Activated CD4-positive, CD25-positive, alpha-beta regulatory T cell (primary cell): ENCODE measurements at places on chromosomes 5 and 9.

DNA sequence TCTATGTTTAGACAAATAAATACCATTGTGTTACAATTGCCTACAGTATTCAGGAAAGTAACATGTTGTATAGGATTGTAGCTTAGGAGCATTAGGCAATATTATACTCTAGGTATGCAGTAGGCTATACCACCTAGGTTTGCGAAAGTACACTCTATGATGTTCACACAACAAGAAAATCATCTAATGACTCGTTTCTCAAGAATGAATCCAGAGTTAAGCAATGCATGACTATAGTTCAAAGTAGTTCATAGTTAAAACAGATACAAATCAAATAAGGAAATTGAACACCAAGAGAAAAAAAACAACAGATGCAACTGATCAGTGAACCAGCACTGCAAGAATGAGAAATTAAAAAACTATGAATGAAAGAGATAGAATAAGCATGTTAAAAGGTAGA lies 27.6 kb upstream of the ABLIM3 start:
- DNase-seq = no peak

GRCh38 chr5:6780802-6781391 lies 67.7 kb downstream of the TENT4A start:
- DNase-seq = no peak

- no peak for DNase-seq
Measured at GRCh38 chr9:132040808-132041207, 38.9 kb downstream of the MED27 start.

GRCh38 chr9:95903398-95903797 lies 27.9 kb downstream of the ERCC6L2 start:
- no peak for DNase-seq

GRCh38 chr9:138058181-138058580 lies 180.6 kb downstream of the CACNA1B start:
- DNase-seq = no peak
